NCI-H69 (cell line): ENCODE measurements at places on chromosomes 12 and 14.

DNA sequence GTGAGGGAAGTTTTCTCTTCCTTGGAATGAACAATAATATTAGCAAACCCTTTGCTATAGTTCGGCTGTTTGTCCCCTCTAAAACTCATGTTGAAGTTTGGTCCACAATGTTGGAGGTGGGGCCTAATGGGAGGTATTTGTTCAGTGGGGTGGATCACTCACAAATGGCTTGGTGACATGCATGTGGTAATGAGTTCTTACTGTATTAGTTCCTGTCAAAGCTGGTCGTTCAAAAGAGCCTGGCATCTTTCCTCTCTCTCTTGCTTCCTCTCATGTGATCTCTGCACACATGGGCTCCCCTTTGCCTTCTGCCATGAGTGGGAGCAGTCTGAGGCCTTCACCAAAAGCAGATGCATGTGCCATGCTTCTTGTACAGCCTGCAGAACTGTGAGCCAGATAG, 13.1 kb upstream of the PPP4R4 start:
- DNase-seq: peak; percentile 24

DNA sequence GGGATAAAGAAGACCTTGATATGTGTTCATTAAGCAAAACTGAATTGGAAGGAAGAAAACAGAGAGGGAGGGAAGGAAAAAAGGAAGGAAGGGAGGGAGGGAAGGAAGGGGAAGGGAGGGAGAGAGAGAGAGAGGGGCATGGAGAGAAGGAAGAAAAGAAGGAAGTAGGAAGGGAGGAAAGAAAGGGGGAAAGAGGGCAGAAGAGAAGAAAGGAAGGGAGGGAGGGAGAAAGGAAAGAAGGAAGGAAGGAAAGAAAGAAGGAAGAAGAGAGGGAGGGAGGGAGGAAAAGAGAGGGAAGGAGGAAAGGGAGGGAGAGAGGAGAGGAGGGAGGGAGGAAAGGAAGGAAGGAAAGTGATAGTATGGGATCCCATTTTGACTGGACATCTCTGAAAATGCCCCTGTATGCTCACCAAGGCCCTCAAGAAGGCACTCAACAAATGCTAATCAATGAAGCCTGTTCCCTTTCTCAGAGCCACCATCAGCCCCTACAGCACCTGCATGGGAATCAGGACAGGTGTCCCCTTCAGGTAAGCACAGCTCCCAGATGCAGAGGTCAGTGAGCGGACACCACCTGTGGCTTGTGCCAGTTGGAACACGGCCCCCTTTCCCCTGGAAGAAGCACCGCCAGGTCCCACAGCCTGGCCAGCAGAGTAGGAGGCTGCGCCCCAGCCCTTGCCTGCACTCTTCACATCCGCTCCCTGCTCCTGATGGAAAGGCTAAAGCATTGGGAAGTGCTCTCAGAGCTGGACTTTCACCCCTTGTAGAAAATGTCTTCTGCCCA, 161.4 kb upstream of the DIO3 start:
- DNase-seq: no peak

DNA sequence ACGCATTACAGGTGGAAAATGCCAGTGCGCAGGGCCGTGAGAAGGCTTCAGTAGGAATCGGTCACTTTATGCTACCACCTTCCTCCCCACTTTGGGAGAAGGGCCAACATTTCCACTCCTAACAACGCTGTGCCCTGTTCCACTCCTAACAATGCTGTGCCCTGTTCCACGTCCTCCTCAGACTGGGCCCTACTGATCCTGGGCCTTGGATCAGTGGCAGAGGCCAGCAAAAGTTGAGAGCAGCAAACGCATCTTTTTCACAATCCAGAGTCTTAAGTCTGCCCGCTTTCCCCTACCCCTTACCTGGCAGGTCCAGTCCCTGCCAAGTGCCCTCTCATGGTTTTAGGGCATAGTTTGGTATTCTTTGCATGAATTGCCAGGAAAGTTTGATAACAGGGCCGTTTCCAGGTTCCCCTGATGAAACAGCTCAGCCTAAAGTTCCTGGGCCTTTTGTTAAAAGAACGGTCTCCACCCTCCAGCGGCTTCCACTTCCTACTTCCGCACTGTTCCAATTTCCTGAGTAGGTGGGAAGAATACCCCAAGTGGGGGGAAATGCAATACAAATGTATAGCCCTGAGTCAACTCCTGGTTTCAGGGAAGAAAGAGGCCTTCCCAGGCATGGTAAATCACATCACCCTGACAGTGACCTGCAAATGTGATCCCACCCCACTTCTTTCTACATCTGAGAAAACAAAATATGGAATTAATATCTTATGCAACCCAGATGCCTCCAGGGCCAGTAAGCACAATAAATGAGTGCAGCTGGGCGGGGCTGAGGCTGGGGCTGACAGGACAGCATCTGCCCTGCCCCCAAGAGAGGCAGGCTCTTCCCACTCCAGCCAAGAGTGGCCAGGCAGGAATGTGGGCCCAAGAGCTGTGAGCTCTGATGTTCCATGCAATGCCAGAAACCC, 15.0 kb downstream of the KCTD10 start:
- DNase-seq: peak; percentile 57

DNA sequence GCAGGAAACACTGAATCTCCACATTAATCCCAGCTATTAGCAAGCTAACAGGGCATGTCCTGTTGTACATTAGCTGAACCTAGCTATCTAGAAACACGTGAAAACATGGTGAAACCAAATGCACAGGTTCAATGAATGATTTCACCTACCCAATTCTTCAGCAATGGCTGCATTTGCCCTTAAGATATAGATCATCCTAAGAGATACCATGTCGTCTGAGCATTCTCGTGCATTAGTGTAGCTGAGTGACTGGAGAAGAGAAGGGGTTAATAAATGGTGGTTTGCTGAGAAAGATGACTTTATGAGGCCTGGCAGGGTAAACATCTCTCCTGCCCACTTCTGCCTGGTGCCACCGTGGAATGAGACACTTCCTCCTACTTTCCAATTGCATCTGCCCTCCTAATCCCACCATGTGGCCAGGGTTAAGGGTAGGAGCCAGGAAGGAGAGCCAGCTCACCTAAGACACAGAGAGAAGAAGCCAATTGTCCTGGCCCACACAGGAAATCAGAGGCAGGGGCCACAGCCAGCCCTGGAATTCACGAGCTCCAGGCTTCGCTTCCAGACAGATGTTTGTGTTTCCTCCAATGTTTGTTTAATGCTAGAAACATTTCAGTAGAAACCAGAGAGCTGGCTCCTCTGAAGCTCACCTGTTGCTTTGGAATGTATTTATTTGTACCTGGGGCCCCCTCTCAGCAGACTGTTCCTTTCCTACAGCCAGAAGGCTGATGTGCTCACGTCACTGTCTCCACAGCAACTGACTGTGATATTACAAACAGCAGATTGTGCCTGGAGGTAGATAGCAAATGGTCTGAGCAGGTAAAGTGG, 126.0 kb upstream of the PARP11 start:
- DNase-seq: no peak

GRCh38 chr12:42794806-42795205, 205.3 kb upstream of the PRICKLE1 start:
- DNase-seq: peak; percentile 17

DNA sequence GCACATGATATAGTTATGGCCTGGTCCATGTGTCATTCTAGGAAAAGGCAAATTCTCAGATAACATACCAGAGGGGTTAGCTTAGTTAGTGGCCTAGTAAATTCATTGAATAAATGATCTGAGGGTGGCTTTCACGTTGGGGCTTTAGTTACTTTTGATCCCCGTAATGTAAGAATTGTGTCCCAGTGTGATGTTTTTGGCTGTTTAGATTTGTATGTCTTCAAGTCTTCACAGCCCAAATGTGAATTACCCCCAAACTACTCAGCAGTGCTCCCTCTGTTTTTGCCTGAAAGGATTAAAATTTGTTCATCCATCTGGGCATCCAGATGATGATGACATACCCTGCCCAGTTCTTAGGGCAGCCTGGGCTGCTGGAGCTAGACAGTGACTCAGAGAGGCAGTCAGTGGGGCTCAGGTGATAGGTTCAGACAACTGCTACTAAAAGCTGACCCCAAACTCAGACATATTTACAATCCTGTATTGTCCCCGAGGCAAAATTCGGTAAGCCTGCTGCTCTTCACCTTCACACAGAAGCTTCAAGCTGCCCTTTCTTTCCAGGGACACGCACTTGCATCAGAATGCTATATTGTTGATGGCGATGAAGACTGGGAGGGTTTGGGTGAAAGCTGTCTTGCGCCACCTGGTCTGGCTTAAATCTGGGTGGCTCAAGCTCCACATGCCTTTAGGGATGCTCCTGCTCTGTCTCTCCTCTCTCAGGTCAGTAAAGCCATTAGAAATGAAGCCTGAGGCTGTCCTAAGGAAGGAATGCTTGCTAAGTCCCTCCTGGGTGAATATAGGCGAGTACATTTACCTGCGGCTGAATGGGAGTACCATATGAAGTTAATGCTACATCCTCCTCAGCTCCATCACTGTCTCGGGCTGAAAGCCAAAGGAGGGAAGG, 10.3 kb downstream of the GPRC5D start:
- DNase-seq: peak; percentile 62

DNA sequence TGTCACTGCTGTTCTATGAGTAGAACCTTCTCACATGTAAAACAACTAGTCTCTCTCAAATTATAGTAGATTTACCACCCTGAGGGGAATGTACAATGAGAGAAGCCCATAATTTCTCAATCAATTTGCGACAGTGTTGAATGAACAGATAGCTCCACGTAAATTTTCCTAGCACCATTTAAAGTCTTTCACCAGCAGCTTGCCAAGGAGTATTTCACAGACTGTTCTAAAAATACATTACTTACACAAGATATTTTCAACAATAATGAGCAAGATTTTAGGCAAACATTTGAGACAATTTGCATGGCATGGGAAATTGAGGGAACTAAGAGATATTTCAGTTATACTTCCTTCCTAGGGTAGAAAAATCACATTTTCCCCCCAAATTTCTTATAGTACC, 151.6 kb downstream of the KICS2 start:
- DNase-seq: no peak

- DNase-seq: no peak
Measured at GRCh38 chr14:37573356-37573755, 21.7 kb downstream of the FOXA1 start.

DNA sequence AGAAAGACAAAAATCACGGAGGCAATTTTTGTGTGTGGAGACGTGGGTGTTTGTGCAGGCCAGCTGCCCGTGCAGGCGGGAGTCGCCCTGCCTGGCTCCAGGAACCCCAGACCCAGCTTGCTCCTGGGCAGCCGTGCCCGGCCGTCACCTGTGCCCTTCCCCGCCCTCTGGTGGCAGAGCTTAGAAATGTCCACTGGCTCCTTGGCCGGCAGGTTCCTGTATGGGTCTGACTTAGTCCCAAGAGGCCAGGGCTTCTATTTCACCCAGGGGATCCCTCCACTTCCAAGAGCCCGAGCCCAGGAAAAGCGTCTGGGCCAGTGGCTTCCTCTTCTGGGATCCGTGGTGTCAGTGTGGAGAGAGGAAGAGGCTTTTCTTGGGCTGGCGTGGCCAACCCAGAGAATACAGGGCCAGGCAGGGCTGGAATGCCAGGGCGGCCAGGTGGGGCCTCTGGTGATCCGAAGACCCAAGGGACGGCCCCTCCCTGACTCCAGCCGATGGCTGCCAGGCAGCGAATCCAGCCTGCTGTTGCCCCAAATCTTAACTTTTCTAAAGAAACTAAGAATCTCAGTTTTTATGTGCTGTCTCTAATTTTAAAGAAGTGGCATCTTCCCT, 120.9 kb downstream of the TMEM132C start:
- DNase-seq: peak; percentile 79

GRCh38 chr12:64160711-64161060, 61.4 kb downstream of the KICS2 start:
- no peak for DNase-seq

- DNase-seq: no peak
Measured at GRCh38 chr14:77947372-77947771, 147.5 kb downstream of the ADCK1 start.

- DNase-seq: no peak
Measured at GRCh38 chr14:62443796-62444195, 601.5 kb downstream of the KCNH5 start.

DNA sequence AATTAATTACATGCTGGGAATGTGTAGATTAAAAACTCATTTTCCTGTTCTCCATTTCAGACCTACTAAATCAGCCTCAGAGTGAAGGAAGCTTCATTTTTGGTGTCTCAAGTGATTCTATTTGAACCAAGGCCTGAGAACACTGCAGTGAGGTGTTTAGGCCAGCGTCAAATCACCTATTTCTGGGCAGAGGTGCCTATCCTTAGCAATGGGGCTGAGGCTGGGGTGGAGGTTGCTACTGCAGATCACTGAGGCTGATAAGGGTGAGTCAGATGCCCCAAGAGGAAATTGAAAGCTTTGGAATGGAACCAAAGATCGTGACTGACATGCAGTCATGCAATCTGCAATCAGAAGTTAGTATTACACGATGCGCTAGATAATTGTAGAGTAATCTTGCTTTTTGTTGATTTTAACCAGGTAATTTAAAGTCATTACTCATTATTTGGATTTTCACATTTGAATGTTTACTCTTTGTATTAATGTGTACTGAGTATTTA, 4.4 kb downstream of the TXNRD1 start:
- peak; percentile 97 for DNase-seq

DNA sequence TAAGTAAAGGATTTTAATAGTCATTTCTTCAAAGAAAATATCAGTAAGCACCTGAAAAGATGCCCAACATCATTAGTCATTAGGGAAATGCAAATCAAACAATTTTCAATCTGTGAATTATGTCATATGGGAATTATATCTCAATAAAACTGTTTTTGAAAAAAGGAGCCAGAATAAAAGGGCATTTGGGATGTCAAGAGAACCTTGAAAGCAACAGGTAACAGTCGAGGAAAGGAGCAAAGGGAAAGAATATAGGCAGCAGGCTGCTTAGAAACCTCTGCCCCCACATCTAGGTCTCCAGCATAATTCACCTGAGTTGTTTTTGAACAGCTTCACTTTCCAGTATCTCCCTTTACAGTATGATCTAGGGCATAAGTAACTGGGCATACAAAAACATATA, 12.2 kb downstream of the RAD9B start:
- DNase-seq: no peak

GRCh38 chr12:22262309-22262708, 72.2 kb downstream of the ST8SIA1 start:
- peak; percentile 80 for DNase-seq

DNA sequence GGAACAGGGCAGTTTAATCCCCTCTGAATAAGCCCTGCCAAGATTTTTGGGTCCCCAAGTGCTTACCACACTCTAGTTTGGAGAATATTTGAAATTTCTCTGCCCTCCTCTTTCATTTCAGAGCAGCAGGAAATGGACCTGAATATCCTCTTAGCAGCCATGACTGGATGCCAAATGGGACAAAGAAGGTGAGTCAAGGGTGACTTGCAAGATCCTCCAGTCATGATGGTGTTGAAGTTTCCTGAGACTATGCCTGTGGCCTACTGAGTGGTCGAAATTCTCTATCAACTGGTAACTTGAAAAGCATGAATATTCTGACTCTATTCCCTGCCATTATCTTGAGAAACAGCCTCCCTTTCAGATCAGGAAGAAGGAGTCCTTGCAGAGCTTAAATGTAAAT, 1674.7 kb upstream of the SEL1L start:
- DNase-seq: no peak

DNA sequence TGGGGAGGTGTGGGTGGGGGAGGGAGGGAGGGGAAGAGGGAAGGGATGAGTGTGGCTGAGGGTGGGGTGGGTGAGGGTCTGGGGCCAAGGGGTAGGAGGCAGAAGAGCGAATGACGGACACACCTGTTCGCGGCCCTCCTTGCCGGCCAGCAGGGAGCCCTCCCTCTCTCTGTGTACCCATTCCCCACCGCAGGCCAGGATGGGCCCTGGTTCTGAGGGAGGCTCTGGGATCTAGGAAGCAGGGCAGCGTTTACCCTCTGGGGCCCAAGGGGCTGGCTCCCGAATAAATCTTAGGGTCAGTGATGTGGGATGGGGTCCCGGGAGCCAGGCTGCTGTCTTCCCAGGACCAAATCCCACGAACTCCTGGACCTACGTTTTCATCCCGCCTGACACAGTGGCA, 46.0 kb upstream of the ESRRB start:
- DNase-seq: no peak
